ENCODE measurements at places on chromosomes 11 and 22.

- DNase-seq, result no peak
Observed at GRCh38 chr11:105274631-105275030, 135.1 kb upstream of the CARD18 start.

GRCh38 chr11:69321877-69322361, 28.0 kb downstream of the MYEOV start:
- peak; percentile 64 for DNase-seq

- DNase-seq, result peak; percentile 91
Observed at GRCh38 chr11:123083623-123084029, 21.7 kb upstream of the HSPA8 start.

DNA sequence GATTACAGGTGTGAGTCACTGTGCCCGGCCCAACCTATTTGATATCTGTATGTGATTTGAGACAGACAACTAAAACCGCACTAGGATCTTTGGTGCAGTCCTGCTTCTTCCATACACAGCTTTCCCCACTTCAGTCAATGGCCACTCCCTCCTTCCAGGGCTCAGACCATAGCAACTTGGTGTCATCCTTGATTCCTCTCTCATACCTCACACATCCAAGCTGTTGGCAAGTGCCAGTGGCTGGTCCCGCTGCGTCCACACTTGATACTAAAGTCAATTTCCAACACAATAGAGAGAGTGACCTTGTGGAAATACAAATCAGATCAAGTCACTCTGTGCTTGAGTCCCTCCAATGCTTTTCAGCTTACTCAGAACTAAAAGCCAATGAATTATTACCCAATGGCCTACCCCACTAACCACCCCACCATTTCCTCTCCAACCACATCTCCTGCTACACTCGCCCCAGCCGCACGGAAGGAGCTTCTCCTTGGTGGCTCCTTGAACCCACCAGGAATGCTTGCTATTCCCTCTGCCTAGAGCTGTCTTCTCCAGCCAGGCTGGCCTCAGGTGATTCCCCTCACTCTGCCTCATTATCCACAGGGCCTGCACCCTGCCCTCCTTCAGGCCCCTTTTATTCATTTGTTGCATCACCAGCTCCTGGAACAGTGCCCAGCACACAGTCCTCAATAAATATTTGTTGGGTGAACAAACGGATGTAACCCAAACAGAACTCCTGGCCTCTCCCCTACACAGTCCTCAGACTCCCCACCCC, 12.9 kb downstream of the ABTB2 start:
- peak; percentile 52 for DNase-seq

GRCh38 chr11:83027794-83028193, 43.9 kb downstream of the RAB30 start:
- no peak for DNase-seq

DNA sequence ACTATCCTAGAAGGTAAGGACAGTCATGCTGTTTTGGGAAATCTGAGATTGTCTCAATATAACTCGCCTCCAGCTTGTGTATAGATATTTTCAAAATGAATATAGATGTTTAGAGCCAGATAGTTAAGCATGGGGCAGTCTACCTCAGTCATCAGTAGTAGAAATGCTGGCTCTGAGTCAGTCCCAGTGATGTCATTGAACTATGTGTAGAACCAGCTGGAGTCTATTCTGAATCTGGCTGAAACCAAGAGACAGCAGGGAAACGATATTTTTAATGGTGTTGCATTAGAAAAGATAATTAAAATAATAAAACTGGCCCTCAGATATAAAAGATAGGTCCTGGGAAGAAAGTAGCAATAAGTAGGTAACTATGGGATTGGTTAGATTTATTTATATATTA, 25.9 kb downstream of the PIWIL4 start:
- no peak for DNase-seq

GRCh38 chr22:19522190-19522880, 1.9 kb downstream of the CLDN5 start:
- no peak for DNase-seq

- DNase-seq, result no peak
Observed at GRCh38 chr11:31231601-31232000, 137.9 kb downstream of the DCDC1 start.

DNA sequence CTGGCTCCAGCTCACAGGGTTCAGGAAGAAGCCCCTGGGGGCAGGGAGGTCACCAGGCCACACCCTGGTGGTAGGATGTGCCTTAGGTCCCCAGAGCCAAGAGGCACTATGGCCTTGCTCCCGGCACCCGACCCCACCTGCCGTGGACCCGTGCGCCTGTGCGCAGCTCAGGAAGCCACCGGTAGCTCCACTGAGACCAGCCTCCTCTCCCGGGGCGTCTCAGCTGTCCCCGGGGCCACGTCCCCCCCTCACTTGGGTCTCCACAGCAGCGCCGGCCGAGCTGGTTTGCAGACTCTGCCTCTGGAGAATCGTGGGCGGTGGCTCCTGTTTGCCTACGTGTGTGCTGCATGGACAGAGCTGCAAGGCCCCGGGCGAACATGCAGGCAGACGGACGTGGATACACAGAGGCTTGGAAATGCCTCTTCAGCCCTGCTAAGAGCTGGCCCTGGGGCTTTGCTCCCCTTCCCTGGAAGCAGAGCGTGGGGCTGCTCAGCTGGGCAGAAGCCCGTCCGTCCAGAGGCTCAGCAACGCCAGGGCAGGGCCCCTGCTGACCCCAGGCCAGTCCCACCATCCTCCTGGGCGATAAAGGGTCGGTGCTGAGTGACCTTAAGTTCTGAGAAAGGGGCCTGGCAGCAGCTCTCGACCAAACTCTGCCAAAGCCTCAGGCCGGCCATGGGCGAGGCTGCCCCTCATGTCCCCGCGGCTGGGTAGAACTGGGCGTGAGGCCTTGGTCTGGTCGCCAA, 15.3 kb upstream of the MUC5B start:
- DNase-seq, result no peak

GRCh38 chr11:92843455-92843854, 126.0 kb upstream of the MTNR1B start:
- DNase-seq, result no peak

GRCh38 chr11:113440816-113441215, 34.4 kb downstream of the DRD2 start:
- DNase-seq, result no peak

DNA sequence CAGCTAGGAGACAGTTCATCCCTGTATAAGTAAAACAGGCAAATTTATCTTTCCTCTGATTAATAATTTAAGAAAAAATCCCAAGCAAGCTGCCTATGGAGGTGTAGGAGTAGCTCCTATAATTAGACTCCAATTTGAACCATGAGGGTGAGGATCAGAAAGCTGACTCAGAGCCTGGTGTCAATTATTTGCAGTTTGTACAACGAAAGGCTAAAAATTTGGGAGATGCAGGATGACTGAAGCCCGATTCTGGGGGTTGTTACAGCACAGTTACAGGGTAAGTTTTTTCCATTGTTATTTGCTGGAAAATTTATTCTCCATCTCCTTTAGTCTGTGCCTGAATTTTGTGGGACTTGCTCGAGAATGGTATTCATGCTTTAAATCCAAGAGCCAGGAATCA, 359.4 kb upstream of the CCDC90B start:
- DNase-seq, result no peak

DNA sequence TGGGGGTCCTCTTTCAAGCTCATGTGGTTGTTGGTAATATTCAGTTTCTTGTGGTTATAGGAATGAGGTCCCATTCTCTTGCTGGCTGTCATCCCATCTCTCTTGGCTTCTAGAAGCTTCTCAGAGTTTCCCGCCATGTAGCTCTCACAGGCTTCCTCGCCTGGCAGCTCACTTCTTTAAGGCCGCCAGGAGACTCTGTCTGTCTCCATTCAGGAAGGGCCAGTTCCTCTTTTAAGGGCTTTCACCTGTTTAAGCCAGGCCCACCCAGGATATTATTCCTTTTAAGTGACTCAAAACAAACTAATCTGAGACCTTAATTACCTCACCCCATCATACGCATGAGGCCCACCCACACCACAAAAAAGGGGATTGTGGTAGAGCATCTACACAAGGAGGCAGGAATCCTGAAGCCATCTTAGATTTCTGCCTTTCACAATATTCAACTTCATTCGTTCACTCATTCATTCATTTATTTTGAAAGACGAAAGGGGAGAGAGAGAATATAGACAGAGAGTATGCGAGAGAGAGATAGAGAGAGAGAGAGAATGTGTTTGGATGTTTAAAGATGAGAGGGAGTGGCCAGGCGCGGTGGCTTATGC, 42.3 kb upstream of the NECTIN1 start:
- no peak for DNase-seq

DNA sequence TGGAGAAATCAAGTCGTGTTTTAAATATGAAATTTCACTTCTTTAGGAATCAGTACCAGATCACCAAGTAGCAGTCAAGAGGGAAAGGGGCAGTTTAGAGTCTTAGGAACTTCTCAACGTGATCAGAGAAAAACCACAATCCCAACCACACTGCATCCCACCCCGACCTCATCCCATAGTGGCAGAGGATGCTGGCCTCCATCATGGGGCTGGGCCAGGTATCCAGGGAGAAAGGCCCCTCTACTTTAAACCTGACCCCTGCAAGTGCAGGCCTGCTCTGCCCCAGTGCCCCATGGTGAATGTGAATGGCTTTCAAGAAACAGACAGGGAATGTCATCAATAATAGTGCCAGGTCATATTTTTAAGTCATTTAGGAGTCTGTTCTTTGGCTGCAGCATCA, 12.1 kb downstream of the CHST1 start:
- no peak for DNase-seq

DNA sequence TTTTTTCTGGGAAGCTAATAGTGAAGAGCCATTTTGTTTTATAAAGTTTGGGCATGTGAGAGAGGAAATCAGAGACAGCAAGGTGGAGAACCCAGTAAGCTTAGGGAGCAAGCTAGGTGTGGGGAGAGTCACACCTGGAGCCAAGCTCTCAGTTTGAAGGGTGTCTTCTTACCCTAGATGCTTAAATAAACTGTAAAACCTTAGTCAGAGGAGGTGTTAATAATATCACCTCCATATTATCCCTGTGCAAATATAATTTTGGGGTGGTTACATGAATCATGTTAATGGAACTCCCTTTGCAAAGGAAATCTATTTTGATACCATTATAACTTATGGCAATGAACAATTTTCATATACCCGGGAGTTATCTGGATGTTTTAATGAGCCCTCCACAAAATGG, 246.2 kb upstream of the PLET1 start:
- DNase-seq, result no peak

- DNase-seq, result no peak
Observed at GRCh38 chr22:21962655-21962949, 10.0 kb upstream of the PPM1F start.

GRCh38 chr11:66333220-66333877, 2.9 kb downstream of the RIN1 start:
- no peak for DNase-seq

- no peak for DNase-seq
Observed at GRCh38 chr11:1919391-1920127, at the start of gene TNNT3. TSS of gene TNNT3 (plus strand) at chr11:1919703. CDS start at chr11:1922875, 3,172 bp downstream.

GRCh38 chr11:3882655-3883054, 27.2 kb downstream of the STIM1 start:
- no peak for DNase-seq

- DNase-seq, result no peak
Observed at GRCh38 chr22:49953027-49953679, 7.4 kb upstream of the PIM3 start.

GRCh38 chr11:18063125-18063524, 17.1 kb upstream of the TPH1 start:
- DNase-seq, result no peak

- DNase-seq, result no peak
Observed at GRCh38 chr11:112410325-112410724, 149.7 kb upstream of the PLET1 start.

- no peak for DNase-seq
Observed at GRCh38 chr22:33697640-33698039, 222.6 kb downstream of the LARGE1 start.

- no peak for DNase-seq
Observed at GRCh38 chr11:73971175-73971719, 11.4 kb downstream of the UCP2 start.

- DNase-seq, result peak; percentile 47
Observed at GRCh38 chr11:111066846-111067245, 178.7 kb upstream of the POU2AF2 start.

GRCh38 chr11:36258730-36259360, 30.4 kb downstream of the COMMD9 start:
- DNase-seq, result peak; percentile 52

DNA sequence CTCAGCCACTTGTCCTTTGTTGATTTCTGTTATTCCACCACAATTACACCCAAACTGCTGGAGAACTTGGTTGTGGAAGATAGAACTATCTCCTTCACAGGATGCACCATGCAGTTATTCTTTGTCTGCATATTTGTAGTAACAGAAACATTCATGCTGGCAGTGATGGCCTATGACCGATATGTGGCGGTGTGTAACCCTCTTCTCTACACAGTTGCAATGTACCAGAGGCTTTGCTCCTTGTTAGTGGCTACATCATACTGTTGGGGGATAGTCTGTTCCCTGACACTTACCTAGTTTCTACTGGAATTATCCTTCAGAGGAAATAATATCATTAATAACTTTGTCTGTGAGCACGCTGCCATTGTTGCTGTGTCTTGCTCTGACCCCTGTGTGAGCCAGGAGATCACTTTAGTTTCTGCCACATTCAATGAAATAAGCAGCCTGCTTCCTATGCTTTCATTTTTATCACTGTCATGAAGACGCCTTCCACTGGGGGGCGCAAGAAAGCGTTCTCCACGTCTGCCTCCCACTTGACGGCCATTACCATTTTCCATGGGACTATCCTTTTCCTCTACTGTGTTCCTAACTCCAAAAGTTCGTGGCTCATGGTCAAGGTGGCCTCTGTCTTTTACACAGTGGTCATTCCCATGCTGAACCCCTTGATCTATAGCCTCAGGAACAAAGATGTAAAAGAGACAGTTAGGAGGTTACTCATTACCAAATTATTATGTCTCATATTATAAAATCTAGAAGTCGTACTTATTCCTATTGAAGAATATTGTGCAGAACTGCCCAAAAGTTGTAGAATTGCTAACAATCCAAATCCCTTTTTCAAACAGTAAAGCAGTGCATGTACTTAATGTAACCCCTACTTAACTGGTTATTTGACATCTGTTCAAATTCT, 53.2 kb downstream of the OR4C6 start:
- DNase-seq, result no peak

- no peak for DNase-seq
Observed at GRCh38 chr11:13494051-13494450, 1.7 kb downstream of the PTH start.

DNA sequence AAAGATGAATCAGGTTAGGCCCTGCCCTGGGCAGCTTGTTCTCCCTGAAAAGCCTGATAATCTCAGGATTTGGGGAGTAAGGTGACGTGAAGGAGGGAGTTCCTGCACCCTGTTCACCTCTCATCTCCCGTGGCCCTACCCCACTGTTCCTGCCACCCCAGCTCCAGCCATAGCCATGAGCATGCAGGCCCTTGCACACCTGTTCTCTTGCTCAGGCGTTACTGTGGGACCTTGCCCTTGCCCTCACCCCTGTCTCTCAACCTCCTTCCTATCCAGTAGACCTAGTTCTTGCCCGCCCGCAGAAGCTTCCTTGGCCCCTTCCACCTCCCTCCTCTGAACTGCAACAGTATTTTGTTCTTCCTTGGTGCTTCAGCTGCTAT, 15.0 kb downstream of the TSKU start:
- no peak for DNase-seq

DNA sequence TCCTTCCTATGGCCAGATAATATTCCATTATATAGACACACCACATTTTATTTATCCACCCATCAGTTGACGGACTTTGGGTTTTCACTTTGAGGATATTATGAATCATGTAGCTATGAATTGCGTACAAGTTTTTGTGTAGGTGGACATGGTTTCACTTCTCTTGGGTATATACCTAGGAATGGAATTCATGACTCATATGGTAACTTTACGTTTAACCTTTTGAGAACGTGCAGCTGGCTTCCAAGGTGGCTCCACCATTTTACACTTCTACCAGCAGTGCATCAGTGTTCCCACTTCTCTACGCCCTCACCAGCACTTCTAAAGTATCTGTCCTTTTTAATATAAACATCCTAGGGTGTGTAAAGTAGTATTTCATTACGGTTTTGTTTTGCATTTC, 112.0 kb downstream of the PLEKHA7 start:
- DNase-seq, result no peak
